ENCODE measurements at places on chromosomes 4 and X. TPM values are rescaled to one million over a fixed set of nuclear protein-coding genes. Genes with fewer than 3 reads are reported as not detected.

Gene CNGA2
- not detected for total RNA-seq

DNA sequence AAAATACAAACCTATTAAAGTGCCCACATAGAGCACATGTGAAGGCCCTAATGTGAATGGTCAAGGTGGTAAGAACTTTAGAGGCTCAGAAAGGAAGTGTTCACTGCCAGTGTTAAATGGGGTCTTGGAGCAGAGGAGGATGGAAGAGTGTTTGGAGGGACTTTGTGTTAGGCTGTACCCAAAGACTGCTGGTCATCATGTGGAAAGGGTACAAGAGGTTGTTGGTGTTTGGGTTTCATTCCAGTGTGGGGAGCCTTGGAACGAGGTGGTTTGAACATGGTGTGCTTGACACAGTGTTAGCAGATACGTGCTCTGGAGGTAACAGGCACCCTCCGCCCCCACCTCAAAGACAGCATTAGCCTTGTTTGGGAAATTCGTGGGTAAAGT is 73.1 kb downstream of the RAPGEF2 start:
- no peaks in the 10 kb centered on the region for H3K27me3 ChIP-seq
- H3K4me1 ChIP-seq, result peaks cover 75% of the 10 kb centered on the region
- H3K27ac ChIP-seq, result no peak overlapping the region
- no peaks in the 10 kb centered on the region for H3K36me3 ChIP-seq
- peak overlapping the region; percentile 32 for H3K4me3 ChIP-seq
- no peak for DNase-seq

Gene SPANXN3
- total RNA-seq, result not detected

DNA sequence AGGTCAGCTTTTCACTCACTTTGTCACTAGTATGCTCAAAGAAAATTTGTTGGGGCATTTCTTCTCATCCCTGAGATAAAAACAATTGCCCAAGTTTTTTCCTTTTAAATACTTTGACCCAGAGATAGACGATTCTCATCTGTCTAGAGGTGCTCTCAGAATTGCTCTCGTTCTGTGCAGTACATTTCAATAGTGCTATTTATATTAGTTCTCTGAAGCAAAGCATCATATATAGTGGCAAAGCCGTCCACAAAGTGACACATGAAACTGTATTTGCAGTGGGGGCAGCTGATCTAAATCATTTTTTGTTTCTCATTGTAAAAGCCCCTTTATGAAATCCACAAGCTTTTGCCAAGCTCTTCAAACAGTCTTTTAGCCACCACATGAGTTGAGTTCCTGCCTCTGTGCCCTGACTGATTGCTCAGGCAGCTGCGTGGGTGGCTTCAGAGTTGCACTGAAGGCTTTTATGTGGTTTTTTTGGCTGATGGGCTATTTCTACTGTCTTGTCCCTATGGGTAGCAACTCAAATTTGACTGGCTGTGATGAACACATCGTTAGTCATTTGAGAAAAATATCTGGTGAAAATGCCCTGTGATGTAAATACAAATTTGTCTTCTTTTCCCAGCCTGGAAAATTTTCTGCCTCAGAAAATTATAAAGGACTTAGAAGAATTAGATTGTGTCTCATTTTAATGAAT is 119.1 kb upstream of the OTUD4 start:
- peak; percentile 78 for DNase-seq
- H3K27me3 ChIP-seq, result peaks cover 20% of the 10 kb centered on the region
- H3K4me1 ChIP-seq, result peaks cover 17% of the 10 kb centered on the region
- H3K36me3 ChIP-seq, result peaks cover 2% of the 10 kb centered on the region
- no peak overlapping the region for H3K4me3 ChIP-seq

- no peak overlapping the region for H3K4me3 ChIP-seq
- no peak overlapping the region for H3K27ac ChIP-seq
- H3K27me3 ChIP-seq, result no peaks in the 10 kb centered on the region
These were observed 32.5 kb downstream of the FSTL5 start for GRCh38 chr4:162131256-162131655.

Gene GAGE12F
- not detected for total RNA-seq

- H3K27ac ChIP-seq, result no peak overlapping the region
- H3K27me3 ChIP-seq, result no peaks in the 10 kb centered on the region
These were observed 221.9 kb downstream of the BMPR1B start for GRCh38 chr4:94979621-94980020.

GRCh38 chr4:64014647-64015046 is 394.6 kb downstream of the TECRL start:
- H3K27ac ChIP-seq, result no peak overlapping the region
- no peak for DNase-seq
- no peaks in the 10 kb centered on the region for H3K4me1 ChIP-seq
- H3K27me3 ChIP-seq, result no peaks in the 10 kb centered on the region

GRCh38 chr4:20273793-20274192 is 22.1 kb downstream of the SLIT2 start:
- no peaks in the 10 kb centered on the region for H3K36me3 ChIP-seq
- no peaks in the 10 kb centered on the region for H3K4me1 ChIP-seq
- no peak overlapping the region for H3K27ac ChIP-seq
- no peaks in the 10 kb centered on the region for H3K27me3 ChIP-seq

DNA sequence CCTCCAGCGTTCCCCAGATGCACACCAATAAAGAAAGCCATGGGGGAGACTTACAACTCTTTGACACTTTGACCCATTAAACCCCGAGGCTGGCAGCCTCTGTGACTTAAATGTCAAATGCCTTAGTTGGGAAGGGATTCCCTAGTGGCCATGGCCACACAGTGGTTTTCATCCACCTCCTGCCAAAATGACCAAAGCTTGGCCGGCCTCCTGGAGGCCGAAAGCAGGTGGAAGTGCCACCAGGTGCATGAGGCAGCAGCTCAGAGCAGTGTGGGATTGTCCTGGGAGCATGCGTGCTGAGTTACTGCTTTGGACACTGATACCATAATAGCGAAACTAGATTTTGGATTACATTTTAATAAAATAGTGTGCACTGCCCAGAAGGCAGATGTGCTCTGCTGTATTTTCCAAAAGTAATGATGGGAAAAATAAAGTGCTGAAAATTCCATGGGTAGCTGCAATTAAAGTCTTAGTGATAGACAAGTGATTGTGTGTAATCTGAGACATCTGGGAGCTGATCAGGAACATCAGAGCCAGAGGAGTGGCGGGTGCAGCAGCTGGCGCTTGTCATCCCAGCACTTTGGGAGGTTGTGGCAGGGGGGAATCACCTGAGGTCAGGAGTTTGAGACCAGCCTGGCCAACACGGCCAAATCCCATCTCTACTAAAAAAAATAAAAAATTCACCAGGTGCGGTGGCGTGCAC is 39.8 kb upstream of the TADA2B start:
- no peak for DNase-seq
- peaks cover 14% of the 10 kb centered on the region for H3K4me1 ChIP-seq
- no peaks in the 10 kb centered on the region for H3K27me3 ChIP-seq
- H3K36me3 ChIP-seq, result peaks cover 3% of the 10 kb centered on the region
- H3K27ac ChIP-seq, result peak overlapping the region; percentile 39

DNA sequence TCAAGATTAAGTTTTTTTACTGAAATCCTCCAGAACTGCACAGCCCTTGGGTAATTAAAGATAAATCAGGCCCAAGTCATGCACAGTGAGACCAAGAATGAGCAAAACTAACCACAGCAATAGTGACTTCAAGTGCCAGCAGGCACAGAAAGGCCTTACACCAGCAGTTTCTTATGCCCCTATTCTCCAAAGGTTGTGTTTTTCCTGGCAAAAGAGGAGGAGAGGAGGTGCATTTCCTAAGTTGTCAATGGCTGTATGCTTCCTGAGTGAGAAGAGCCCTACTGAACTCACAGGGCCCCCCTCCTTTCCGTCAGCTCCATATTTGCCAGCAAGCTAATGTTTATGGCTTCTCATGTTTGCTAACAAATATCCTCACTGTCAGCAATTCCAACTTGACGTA is 418.7 kb upstream of the INTU start:
- H3K27me3 ChIP-seq, result no peaks in the 10 kb centered on the region
- H3K27ac ChIP-seq, result no peak overlapping the region
- no peaks in the 10 kb centered on the region for H3K36me3 ChIP-seq
- no peak for DNase-seq
- no peak overlapping the region for H3K4me3 ChIP-seq

- H3K4me3 ChIP-seq, result peak overlapping the region; percentile 86
- DNase-seq, result no peak
- H3K36me3 ChIP-seq, result no peaks in the 10 kb centered on the region
These were observed 70.7 kb upstream of the NFKB1 start for GRCh38 chr4:102430461-102430910.

Gene PAK3
- total RNA-seq, result 1.8 TPM

- DNase-seq, result no peak
- no peaks in the 10 kb centered on the region for H3K4me1 ChIP-seq
- no peak overlapping the region for H3K27ac ChIP-seq
- peaks cover 22% of the 10 kb centered on the region for H3K27me3 ChIP-seq
- H3K36me3 ChIP-seq, result no peaks in the 10 kb centered on the region
These were observed 39.2 kb upstream of the NMU start for GRCh38 chr4:55675196-55675793.

GRCh38 chr4:91064157-91064853 is 937.1 kb downstream of the CCSER1 start:
- H3K27me3 ChIP-seq, result no peaks in the 10 kb centered on the region
- H3K36me3 ChIP-seq, result no peaks in the 10 kb centered on the region
- no peak overlapping the region for H3K27ac ChIP-seq
- no peak overlapping the region for H3K4me3 ChIP-seq

DNA sequence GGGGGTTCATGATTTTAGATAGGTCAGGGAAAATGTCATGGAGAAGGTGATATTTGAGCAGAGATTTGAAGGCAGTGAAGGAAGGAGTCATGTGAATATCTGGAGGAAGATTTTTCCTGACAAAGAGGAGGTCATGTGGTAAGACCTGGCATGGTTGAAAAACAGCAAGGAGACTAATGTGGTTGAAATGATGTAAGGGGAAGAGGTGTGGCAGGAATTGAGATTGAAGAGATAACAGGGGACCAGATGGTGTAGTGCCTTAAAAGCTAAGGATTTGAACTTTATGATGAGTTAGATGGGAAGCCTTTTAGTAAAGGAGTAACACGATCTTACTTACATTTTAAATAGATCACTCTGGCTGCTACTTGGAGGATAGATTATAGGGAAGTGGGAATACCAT is 210.9 kb downstream of the RTL9 start:
- H3K36me3 ChIP-seq, result no peaks in the 10 kb centered on the region
- no peak for DNase-seq
- no peak overlapping the region for H3K4me3 ChIP-seq
- peaks cover 24% of the 10 kb centered on the region for H3K27me3 ChIP-seq

Gene BEX5
- total RNA-seq, result 5.4 TPM

DNA sequence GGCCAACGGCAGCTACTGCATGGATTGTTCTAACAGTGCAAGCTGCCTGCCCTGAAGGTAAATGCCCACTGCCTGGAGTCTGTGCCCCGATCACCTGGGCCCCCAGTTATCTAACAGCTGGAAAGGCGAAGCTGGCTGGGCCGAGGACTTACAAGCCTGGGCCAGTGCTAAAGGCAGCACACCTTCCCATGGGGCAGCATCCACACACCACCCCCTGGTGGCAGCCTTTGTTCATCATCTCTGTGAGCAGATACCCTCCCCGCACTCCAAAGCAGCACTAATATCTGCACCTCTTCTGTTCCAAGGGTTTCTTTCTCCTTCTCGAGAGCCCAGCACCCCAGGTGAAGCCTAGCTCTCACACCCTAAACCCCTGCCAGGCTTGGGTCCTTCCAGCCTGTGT is 7.6 kb downstream of the SLC2A9 start:
- H3K27me3 ChIP-seq, result no peaks in the 10 kb centered on the region
- peak; percentile 70 for DNase-seq
- H3K36me3 ChIP-seq, result no peaks in the 10 kb centered on the region
- no peak overlapping the region for H3K27ac ChIP-seq
- no peak overlapping the region for H3K4me3 ChIP-seq

DNA sequence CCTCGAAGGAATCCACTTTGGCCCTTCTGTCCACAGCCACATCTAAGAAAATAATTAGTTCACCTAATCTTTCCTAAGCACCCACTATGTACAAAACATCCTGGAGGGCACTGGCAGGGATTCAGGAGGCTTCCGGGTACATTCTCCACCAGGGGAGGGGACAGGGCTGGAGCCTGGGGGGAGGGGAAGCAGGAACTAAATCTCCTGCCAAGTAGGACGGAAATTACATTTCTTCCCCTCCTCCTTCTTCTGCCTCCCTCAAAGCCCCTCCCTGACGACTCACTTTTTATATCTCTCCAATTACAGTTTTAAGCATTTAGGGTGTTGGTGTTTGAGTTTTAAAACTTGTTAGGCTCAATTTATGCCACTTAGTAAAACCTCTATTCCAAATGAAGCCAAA is 203.1 kb downstream of the BCOR start:
- no peak for DNase-seq
- H3K4me3 ChIP-seq, result no peak overlapping the region
- no peak overlapping the region for H3K27ac ChIP-seq
- peaks cover 23% of the 10 kb centered on the region for H3K27me3 ChIP-seq

Gene CAPN6
- total RNA-seq, result not detected

GRCh38 chrX:76802708-76803107 is 375.2 kb downstream of the MAGEE1 start:
- peaks cover 6% of the 10 kb centered on the region for H3K27me3 ChIP-seq
- H3K36me3 ChIP-seq, result no peaks in the 10 kb centered on the region
- no peak for DNase-seq

Gene AFM
- not detected for total RNA-seq

GRCh38 chr4:163540977-163541376 is 46.5 kb downstream of the TMA16 start:
- H3K27me3 ChIP-seq, result no peaks in the 10 kb centered on the region
- H3K4me3 ChIP-seq, result no peak overlapping the region
- H3K27ac ChIP-seq, result no peak overlapping the region
- no peak for DNase-seq

DNA sequence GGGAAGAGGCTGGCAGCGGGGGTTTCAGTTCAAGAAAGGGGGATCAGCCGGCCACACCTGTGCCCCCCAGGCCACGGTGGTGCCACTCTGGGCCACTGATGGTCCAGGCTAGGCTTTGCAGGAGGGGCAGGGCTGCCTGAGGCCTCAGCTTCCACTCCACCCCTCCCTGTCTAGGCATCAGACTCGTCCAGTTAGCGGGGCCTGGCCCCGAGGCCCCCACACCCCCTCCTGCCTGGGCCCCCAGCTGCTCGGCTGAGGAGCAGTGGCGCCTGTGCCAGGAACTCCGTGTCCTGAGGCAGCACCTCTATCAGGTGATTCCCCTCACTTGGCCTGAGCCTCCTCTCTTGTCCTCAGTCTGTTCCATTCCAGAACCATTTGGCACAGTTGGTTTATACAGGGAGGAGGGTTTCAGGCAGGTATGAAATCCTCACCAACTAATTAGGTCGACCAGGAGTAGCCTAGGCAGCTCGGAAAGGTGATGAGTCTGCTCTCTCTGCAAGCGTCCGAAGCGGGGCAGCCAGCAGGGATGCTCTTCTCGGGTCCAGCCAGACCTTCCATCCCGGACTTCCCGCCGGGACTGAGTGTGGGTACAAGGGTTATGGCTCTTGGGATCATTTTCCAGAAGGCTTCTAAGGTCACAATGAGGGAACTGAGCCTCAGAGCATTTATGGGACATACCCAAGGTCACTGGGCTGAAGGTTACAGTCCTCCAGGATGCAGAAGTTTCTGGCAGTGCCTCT is 2.1 kb downstream of the NSG1 start:
- peaks cover 22% of the 10 kb centered on the region for H3K27me3 ChIP-seq
- H3K4me1 ChIP-seq, result no peaks in the 10 kb centered on the region
- no peak overlapping the region for H3K27ac ChIP-seq

Gene GLRA3
- total RNA-seq, result not detected

- no peak overlapping the region for H3K4me3 ChIP-seq
- no peaks in the 10 kb centered on the region for H3K36me3 ChIP-seq
- no peaks in the 10 kb centered on the region for H3K27me3 ChIP-seq
These were observed 152.2 kb downstream of the GRID2 start for GRCh38 chr4:92455951-92456350.

- peak; percentile 28 for DNase-seq
- peak overlapping the region; percentile 96 for H3K27ac ChIP-seq
- peaks cover 32% of the 10 kb centered on the region for H3K4me1 ChIP-seq
These were observed 608 bp downstream of the TAF1 start for GRCh38 chrX:71366674-71367256.

Data from activated T-cell treated with anti-CD3 and anti-CD28 coated beads, Interleukin-2, amount 50 U/mL, for 72 hours (primary cell).